C1 segment of cervical spinal cord (tissue), 14 donors: ENCODE measurements at places on chromosomes 2 and 18.
A peak's percentile ranks its signal among the peaks of the same experiment; 100 is the strongest.

GRCh38 chr2:63073994-63074393 lies 23.4 kb downstream of the OTX1 start:
- DNase-seq = no peak

DNA sequence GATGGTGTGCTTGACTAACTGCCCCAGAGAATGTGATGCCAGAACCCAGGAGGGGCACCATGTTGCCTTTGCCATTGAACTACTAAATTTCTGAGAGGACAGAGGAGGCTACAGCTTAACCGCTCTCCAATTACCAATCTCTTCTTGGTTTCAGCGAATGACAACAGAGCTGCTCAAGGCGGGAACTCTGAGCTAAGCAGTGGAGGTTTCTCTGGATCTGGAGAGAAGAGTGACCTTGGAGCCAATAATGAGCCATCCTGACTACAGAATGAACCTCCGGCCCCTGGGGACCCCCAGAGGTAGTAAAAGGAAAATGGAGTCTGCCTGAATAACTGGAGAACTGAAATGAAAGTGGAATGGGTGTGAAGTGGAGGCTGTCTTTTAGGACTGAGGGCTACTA lies 53.2 kb downstream of the DIS3L2 start:
- DNase-seq = no peak

- no peak for DNase-seq
Measured at GRCh38 chr2:2838548-2838845, 507.4 kb upstream of the MYT1L start.

DNA sequence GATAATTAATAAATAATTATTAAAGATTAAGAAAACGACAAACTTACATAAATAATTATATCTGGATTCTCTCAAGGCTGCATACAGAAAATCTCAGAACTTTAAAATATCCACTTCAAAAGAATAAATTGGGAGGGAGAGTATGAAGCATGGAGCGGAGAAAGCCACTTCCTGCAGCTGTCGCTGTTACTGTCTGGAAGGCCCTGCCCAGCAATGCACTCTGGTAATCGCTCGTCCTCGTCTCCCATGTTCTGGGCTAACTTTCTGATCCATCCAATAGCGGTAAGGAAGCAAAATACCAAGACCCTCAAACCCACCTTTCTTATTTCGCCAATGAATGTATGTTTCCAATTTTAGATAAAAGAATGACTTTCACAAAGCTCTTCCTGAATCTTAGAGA lies 26.7 kb downstream of the CYRIA start:
- no peak for DNase-seq

DNA sequence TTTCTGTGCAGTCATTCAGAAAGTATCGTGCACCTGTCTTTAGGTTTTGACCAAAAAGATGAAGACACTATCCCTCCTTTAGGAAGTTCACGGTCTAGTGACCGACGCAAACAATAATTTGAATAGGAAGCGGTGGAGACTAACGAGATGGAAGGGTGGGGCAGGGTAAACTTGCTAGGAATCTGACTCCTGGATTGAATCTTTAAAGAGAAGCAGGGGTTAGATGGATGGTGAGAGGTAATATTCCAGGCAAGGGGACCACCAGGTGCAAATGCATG lies 651 bp upstream of the TXNL1 start:
- DNase-seq = no peak

GRCh38 chr2:241148239-241148638 lies 1.0 kb downstream of the PASK start:
- no peak for DNase-seq

GRCh38 chr18:24764766-24765165 lies 304.3 kb downstream of the HRH4 start:
- no peak for DNase-seq

GRCh38 chr2:148642891-148643416 lies 1.6 kb upstream of the EPC2 start:
- DNase-seq = peak; percentile 6

- DNase-seq = no peak
Measured at GRCh38 chr2:747762-748351, 70.7 kb upstream of the TMEM18 start.

- DNase-seq = peak; percentile 45
Measured at GRCh38 chr18:35949903-35950627, 22.4 kb upstream of the RMP24 start.

DNA sequence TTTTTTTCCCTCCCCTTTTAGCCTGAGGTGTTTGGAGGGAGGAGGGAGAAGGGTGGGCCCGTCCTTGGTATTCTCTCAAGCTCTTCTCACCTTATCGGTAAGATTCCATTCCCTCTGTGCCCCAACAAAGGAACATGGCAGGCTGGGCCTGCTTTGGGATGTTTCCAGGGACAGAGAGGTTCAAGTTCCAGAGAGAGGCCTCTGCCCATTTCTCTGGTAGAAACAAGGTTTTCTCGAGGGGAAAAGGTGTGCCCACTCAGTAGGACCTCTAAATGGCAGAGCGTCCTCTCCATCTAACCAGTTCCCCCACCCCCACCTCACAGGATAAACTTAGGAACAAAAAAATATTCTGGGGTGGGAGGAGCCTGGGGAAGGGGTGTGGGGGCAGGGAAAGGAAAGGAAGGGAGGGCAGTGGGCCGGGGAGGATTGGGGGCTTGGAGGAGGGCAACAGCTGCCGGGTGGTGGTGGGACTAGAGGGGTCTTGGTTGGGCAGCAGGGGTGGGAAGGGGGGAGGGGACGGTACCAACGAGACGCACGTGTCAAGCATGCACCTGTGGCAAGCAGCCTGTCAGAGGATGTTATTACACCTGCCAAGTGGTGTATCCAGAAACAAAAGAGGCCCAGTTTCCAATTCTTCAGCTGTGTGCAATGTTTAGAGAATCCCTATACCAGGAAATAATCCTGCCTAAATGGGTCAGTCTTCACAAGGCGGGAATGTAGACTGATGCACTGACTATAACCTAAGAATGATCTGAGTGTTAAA lies 2.1 kb downstream of the PCBP1 start:
- DNase-seq = no peak

- no peak for DNase-seq
Measured at GRCh38 chr18:23058746-23059415, 76.4 kb upstream of the CABLES1 start.

DNA sequence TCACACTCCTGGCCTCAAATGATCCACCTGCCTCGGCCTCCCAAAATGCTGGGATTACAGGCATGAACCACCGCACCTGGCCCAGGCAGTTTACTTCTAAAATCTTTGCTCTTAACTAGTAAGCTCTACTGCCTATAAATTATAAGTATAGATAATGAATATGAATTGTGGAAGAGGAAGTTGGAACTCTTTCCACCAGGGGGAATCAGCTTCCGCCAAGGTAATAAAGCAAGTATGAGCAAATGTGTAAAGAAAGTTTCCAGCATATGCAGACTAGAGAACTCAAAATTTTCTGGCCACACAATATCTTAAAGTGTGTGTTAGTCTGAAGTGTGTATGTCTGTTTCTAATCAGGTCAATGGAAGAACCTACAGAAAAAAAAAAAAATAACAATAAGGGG lies 68.1 kb downstream of the RMDN2 start:
- DNase-seq = no peak

DNA sequence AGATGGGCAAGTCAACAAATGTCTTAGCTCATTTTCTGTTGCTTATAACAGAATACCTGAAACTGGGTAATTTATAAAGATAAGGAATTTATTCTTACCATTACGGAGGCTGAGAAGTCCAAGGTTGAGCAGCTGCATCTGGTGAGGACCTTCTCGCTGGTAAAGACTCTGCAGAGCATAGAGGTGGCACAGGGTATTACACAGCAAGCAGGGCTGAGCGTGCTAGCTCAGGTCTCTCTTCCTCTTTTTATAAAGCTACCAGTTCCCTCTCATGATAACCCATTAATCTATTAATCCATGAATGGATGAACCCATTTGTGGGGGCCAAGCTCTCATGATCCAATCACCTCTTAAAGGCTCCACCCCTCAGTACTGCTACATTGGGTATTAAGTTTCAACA lies 109.1 kb downstream of the CDK15 start:
- no peak for DNase-seq

DNA sequence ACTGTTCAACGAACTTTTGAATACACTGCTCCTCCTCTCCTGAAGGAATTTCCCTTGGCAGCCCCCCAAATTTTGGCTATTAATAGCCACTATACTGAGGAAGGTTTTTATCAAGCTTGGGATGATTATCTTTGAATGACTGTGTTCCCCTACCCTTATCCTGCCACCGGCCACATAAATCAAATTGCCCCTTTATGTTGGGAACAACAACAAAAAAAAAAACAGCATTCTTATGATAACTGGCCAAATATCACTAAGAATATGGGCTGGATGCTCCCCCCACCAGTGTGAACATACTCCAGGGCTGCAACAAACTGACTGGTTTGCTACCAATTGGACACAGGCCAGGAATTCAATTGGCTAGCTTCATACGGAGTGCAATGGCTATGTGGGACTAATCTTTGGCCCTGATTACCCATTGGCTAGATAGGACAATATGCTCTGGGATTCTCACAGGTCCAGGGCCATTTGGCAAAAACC lies 20.6 kb downstream of the DUSP11 start:
- no peak for DNase-seq

DNA sequence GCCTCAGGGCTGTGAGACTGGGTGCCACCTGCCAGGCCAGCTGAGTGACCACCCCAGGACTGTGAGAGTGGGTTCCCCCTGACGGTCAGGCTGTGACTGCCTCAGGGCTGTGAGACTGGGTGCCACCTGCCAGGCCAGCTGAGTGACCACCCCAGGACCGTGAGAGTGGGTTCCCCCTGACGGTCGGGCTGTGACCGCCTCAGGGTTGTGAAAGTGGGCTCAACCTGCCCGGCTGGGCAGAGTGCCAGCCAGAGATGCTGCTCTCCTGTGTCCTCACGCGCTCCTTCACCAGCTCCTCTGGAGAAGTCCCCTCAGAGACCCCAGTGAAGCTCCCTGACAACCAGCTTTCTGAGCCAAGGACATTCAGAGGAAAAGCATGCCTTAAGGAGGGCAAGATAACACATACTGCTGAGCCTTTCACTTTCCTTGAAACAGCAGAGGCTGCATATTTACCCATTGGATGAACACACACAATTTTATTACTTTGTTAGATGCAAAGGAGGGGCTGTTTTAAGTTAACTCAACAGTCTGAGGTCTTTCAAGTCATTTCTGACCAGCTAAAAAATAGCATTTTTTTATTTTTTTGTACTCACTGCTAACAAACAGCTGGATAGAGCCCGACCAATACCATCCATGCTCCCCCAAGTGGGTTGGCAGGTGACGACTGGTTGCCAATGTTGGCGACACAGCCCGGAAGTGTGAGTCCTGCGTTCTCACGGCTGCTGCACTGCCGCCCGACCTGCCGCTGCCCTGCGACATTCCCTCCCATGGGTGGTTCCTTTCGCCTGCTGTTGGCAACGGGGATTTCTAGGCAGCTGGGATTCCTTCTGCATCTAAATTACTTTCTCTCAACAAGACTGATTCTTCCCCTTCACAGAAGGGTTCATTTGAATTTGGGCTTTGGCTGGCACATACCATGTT lies 70.7 kb downstream of the NDUFA10 start:
- no peak for DNase-seq

DNA sequence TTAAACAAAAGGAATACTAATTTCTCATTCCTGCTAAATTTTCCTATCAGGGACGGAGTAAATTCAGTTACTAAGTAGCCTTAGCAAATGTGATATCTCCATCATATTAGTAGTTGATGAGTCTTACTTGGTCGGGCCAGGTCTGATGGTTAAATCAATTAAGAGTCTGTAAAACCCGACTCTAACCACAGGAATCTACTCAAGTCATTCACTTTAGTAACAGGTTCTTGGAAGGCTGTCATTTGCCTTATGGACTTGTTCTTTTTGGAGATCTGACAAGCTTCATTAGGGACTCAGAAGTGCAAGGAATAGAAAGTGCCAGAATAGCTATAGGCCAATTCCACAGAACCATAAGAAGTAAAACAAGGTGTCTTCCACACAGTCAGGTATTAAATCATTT lies 119.0 kb downstream of the GCA start:
- DNase-seq = no peak

GRCh38 chr18:31274931-31275330 lies 43.0 kb upstream of the DSG1 start:
- DNase-seq = no peak

DNA sequence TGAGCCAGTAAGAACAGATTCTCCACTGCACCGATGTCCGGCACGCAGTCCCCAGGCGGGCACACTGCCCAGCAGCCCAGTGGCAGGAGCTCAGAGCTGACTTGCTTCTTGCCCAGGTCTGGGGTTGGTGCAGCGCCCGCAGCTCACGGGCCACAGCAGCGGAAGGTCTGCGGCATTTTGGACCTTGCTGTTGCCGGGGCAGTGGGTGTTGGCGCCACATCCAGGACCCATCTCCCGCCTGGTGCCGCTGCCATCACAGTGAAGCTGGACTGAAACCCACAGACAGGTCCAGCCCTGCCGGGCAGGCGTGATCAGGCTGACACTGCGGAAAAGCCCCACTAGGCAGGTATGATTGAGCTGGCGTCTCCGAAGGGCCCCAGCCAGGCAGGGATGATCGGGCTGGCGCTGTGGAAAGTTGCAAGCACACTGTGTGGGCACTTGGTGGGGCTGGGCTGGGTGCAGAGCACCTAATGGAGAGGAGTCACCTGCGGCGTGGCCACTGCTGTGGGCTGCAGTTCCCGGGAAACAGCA lies 75.5 kb downstream of the SLC66A2 start:
- DNase-seq = peak; percentile 7

DNA sequence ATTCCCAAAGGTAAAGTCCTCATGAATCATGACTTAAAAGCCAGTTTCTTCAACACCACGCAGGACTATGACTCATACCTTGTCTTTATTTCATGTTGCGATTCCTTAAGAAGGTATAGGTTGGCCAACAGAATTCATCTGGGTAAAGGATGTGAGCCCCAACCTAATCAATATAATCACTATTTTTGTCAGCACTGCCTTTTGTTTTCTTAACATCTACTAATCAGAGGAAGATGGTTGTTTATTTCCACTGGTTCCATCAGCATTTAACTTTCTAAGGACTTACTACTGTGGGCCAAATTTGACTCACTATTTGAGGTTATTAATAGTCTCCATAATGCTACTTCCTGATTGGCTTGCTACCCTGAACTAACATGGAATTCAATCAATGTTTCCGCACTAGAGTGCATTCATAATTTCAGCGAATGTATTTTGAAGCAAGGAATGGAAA lies 78.6 kb downstream of the SCG2 start:
- DNase-seq = no peak

DNA sequence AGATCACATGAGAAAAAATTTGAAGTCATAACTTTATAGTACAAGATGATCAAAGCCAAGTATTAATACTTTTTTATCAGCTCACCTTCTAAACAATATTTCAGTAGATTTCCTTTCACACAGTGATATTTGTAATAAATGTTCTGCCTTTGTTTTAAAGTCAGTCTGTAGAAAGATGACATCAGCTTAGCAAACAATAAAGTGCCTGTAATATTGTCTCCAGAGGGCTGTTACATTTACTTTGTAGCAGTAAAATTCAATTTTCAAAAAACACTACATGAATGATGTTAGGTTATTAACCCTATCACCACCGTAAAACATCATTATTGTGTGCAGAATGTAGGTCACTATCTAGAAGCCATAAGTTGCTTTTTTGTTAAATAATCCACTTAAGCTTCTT lies 49.6 kb downstream of the ZEB2 start:
- DNase-seq = no peak
